Fibroblast of skin of abdomen (primary cell): ENCODE measurements at places on chromosomes 4 and X.

DNA sequence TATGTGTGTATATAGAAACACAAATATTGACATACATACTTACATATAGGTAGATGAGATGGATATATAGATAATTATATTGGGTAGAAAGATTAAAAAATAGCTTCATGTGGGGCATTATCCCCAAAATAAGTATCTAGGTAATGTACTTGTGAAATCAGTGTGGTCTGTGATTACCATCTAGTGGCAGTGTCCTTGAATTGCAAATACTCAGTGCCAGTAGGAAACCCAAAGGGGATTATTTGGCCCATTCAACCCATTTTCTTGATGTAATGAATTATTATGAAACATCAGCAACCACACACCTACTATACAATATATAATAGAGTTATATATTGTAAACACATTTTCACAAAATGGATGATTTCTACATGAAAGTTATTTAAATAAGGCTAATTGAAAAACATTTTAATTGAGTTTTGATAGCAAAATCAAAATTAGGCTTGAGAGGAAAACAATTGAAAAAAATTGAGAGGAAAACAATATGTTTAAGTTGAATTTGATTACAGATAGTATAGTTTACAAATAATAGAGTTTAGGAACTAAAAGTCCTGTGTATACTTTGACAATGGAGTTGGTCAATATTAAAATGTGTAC is 389.4 kb downstream of the GALNTL6 start:
- DNase-seq, result peak; percentile 23

DNA sequence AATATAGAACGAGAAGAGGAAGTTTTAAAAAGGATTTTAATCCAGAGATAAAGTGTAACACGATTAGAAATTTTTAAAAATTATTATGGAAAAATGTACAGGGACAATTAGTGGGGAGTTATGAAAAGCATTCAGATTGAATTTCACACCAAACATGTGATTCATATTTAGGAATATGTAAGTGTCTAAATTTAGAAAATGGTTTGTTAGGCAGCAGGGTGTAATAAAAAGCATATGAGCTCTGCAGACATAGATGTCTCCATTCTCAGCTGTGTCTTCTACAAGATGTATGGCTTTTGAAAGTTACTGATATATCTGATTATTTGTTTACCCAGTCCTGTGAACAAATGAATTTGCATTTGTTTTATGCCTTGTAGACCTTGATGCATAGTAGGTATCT is 638.9 kb upstream of the AGA start:
- peak; percentile 25 for DNase-seq

DNA sequence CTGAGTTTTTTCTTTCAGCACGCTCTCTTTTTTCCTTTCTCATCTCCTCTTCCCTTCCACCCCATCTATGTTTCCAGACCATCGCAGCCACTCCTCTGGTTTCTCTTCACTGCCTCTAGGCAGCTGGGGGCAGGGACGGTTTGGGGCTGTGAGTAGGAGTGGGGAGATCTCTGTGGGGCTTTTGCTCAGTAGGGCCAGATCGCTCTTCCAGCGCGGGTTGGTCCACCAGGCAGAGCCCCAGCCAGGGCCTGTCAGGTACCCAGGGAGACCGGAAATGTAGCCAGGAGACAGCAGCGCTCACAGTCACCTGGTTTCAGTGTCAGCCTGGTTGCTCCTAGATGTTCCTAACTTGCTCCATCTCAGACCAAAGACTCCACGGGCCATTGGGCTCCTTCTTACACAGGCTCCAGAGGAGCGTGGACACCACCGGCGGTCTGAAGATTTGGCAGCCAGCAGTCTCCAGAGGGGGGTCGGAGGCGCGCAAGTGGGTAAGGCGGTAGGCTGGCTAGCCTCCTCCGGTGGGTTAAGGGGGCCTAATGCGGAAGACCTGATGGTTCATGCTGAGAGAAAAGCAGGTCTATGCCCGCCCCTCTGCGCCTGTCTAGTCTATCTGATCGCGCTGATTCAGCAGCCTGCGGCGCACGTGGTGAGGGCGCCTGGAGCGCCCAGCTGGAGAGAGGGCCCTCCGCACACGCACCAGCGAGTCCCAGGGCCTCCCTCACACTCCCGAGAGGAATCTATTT is 1.8 kb downstream of the FGF5 start:
- DNase-seq, result peak; percentile 68

DNA sequence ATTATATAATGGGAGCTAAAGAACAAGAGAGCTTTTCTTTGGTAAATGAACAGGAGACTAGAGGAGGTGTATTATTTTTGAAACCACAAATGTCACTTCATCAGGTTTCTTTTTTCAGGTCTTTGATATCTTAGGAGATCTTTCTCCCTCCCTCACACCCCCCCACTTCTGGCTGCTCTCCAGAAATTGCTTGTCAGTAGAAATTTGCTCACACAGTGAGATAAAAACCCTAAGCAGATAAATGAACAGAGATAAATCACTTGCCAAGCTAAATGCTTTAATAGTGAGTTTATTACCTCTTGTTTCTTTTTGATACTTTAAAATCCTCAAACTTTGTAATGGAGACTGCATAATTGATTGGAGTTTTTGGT is 421.2 kb upstream of the TENM3 start:
- DNase-seq, result peak; percentile 36

GRCh38 chr4:79982601-79983322 is 90.3 kb downstream of the ANTXR2 start:
- no peak for DNase-seq

GRCh38 chr4:39770471-39770870 is 72.5 kb downstream of the UBE2K start:
- no peak for DNase-seq

DNA sequence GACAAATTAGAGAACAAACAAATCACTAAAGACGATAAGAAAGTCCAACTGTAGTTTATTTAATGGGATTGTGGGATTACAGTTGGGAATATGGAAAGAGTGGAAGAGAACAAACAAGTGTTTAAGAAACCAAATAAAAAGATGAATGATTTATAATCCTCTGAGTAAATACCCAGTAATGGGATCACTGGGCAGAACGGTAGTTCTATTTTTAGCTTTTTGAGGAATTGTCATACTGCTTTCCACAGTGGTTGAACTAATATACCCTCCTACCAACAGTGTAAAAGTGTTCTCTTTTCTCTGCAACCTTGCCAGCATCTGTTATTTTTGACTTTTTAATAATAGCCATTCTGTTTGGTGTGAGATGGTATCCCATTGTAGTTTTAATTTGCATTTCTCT is 15.0 kb downstream of the C4orf51 start:
- DNase-seq, result no peak

- no peak for DNase-seq
Observed at GRCh38 chr4:19725130-19725529, 526.6 kb upstream of the SLIT2 start.

DNA sequence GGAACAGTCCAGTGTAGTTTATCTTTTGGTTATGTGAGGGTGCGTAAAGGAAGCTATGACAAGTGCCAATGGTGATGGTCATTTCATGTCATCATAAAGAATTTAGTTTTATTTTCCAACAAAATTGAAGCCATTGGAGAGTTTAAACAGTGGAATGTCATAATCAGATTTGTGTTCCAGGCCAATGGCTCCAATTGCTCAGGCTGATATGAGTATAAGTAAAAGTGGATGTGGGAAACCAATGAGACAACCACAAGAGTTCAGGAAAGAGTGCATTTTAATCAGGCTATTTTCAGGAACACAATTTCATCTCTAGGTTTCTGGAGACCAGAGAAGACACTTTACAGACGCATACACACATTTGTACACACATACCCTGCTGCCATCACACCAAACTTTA is 20.7 kb downstream of the SPANXC start:
- DNase-seq, result no peak

DNA sequence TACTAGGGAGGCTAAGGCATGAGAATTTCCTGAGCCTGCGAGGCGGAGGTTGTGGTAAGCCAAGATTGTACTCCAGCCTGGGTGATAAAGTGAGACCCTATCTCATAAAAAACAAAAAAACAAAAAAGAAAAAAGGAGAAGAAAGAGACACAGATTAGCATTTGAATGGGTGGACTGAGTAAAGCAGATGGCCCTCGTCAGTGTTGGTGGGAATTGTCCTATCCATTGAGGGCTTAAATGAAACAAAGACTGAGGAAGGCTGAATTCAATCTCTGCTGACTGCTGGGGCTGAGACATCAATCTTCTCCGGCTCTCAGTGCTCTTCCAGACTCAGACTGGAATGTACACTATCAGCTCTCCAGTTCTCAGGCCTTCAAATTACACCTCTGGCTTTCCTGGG is 136.8 kb downstream of the SLC7A11 start:
- no peak for DNase-seq

- DNase-seq, result no peak
Observed at GRCh38 chr4:158129694-158130093, 43.1 kb downstream of the GASK1B start.

DNA sequence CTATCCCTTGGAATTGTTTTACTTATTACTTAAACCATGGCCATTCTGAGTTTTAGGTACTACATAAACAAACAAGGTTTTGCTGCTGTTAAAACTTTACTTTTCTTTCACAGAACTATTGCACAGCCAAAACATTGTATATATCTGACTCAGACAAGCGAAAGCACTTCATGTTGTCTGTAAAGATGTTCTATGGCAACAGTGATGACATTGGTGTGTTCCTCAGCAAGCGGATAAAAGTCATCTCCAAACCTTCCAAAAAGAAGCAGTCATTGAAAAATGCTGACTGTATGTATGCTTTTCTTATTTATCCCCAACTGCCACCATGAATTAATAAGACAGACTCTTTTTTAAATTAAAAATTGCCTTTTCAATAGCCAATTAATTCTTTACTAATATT is 69.8 kb downstream of the CCKAR start:
- peak; percentile 30 for DNase-seq

- DNase-seq, result peak; percentile 40
Observed at GRCh38 chr4:145878501-145879435, 59.9 kb downstream of the ZNF827 start.

GRCh38 chrX:13151828-13152517 is 107.6 kb upstream of the FAM9C start:
- no peak for DNase-seq

DNA sequence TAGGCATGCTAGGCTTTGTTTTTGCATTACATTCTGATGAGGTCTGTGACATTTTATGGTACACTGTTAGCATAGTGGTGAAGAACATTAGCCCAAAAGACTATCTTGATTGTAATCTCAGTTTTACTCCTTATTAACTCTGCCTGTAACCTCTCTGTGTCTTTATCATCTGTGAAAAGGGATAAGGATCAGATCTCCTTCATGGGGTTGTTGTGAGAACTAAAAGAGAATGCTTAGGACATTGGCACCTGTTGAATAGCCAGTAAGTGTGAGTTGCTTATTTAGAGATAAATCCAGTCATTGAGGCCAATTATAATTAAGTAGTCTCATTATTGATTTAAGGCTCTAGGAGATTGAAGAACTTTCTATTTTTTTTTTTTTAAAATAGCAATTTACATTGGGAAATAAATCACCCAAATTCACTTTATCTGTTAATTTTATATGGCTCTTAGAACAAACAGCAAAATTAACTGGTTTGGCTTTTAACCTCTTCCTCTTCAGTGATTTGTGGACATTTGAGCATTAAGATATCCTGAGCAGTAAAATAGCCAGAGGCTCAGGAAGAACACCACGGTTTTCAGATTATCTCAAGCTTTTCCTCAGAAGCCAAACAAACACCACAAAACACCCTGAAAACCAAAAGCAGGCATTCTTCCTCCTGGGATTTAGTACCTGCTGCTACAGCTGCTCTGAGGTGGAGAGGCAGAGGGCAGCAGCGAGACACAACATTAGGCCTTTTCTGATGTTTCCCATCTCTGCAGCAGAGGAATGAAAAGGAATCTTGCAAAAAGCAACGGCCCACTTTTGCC is 192.9 kb downstream of the ARHGAP10 start:
- DNase-seq, result peak; percentile 29

DNA sequence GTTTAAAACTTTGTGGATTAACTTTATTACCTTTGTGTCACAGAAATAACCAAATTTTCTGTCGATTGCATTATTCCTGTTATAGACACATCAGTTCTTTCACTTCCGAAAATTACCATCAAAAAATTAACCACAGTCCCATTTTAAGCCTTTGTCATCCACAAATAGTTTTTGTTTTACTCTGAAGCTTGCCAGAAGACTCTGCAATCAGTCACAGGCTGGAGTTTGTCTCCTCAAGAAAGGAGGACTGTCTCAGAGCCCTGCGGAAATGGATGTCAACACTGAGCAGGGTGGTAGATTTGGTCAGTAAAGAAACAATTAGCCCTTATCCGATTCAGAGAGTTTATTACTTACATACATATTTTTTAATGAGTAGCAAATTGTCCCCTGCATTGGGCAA is 20.1 kb upstream of the TCEAL4 start:
- DNase-seq, result no peak

- peak; percentile 61 for DNase-seq
Observed at GRCh38 chr4:72489267-72489666, 79.8 kb downstream of the ADAMTS3 start.

GRCh38 chr4:82630079-82630478 is 68.3 kb upstream of the TMEM150C start:
- no peak for DNase-seq

DNA sequence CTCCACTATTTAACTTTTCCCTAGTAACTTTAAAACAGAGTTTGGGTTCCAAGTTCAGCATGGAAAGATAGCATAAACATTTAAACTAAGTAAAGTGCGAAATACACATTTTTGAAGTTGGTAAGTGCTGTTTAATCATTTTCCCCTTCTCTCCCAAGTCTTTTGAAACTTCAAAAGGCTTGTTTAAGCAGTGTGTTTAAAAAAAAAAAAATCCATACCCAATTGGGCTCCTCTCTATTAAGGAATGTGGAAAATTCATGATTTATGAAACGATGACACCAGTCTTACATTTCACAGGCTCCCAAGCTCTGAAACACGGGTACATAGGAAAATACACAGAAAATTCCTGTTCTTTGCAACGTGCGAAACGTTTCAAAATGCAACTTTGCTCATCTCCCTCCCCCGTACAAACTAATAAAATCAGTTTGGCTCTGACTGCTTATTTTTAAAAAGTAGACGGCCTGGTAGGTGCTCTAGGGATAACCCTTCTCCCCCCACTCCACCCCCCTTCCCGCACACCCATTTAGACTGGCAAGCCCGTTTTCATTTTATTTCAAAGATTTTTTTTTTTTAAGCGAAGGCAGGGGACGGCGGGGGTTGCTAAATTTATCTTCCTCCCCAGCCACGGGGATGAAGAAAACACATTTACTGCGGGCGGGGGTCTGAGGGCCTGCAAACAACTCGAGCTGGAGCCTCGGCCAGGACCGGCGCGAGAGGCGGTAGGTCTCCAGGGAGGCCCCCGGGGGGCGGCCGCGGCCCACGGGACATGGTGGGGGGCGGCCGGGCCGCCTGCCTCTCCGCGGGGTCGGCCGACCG is 786 bp upstream of the ZFX start:
- DNase-seq, result peak; percentile 81

DNA sequence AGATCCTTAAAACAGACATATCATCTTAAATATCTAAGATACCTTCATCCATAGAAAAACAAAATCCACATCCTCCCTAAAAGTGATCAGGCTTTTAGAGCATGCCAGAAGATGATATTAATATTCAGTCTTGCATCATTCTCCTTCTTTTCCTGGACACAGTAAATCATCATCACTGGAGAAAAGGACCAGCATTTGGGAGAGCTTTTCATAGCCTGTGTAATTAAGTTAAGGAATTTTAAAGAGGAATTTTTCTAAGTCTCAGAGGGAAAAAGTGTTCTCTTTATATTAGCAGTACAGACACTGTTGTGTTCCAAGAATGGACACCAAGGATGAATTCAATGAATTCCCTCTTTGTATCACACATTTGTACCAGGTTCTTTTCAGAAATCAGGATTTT is 696 bp downstream of the SCRG1 start:
- peak; percentile 49 for DNase-seq

- DNase-seq, result no peak
Observed at GRCh38 chr4:6115342-6115741, 85.0 kb downstream of the JAKMIP1 start.
